Activated T-cell treated with anti-CD3 and anti-CD28 coated beads for 48 hours (primary cell): ENCODE measurements at places on chromosomes 11 and 22.

GRCh38 chr11:61697764-61698163, 17.6 kb downstream of the DAGLA start:
- no peak for DNase-seq

- DNase-seq: no peak
Observed at GRCh38 chr11:34284156-34284555, 73.7 kb downstream of the ABTB2 start.

DNA sequence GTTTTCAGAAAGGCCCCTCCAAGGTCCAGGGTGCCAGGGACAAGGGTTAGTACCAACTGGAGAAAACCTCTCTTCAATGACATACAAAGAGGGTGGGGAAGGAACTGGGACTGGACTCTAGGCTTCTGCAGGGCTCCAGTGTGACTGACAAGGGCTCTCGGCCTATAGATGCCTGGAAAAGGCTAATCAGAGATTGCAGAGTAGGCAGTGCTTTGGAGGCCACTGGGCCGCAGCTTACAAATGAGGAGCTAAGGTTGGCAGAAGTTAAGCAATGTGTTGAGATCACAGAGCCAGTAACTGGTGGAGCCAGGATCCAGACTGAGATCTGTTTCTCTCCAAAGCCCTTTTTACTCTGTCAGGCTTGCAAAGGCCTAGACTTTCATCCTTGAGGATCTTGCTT, 7.4 kb upstream of the DGKZ start:
- DNase-seq: no peak

GRCh38 chr22:19656541-19657251, 57.6 kb upstream of the SEPTIN5 start:
- DNase-seq: no peak

GRCh38 chr22:19497245-19497644, 17.5 kb downstream of the CDC45 start:
- no peak for DNase-seq

DNA sequence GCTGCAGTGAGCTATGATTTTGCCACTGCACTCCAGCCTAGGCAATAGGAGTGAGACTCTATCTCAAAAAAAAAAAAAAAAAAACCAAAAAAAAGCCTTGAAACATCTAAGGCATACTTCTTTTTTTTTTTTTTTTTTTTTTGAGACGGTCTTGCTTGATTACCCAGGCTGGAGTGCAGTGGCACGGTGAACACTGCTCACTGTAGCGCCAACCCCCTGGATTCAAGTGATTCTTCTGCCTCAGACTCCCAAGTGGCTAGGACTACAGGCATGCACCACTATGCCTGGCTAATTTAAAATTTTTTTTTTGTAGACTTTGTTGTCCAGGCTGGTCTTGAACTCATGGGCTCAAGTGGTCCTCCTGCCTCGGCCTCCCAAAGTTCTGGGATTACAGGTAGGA, 19.5 kb downstream of the ARFGAP3 start:
- DNase-seq: no peak

- DNase-seq: no peak
Observed at GRCh38 chr11:103906291-103906867, 130.1 kb upstream of the DDI1 start.

DNA sequence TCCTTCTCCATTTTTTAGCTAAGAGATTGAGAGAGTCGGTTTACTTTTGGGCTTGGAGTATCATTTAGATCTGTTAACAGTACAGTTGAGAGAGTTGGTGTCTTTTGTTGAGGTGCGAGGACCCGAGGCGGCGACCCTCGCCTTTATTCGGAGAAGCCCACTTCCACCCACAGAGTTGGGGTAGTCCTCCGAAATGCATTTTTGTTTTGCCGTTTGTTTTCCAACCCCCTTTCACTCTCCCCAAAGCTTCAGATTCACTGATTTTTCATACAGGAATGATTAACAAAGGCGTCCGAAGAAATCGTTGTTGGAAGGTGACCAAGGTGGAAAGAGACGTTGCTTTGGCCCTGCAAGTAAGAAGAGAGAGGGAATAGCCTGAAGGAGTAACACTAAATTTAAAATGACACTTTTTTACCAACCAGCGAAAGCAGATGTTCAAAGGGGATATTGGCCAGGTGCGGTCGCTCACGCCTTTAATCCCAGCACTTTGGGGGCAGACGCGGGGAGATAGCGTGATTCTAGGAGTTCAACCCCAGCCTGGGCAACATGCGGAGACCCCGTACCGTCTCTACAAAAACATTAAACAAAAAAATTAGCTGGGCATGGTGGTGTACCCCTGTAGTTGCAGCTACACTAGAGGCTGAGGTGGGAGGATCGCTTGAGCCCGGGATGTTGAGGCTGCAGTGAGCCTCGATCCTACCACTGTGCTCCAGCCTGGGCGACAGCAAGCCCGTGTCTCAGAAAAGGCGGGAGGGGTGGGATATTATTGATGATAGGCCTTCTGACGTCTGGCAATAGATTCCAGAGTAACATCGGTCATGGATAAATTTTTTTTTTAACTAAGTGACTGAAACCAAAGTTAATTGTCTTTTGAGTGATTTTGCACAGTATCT, 899 bp upstream of the RAB30 start:
- no peak for DNase-seq

DNA sequence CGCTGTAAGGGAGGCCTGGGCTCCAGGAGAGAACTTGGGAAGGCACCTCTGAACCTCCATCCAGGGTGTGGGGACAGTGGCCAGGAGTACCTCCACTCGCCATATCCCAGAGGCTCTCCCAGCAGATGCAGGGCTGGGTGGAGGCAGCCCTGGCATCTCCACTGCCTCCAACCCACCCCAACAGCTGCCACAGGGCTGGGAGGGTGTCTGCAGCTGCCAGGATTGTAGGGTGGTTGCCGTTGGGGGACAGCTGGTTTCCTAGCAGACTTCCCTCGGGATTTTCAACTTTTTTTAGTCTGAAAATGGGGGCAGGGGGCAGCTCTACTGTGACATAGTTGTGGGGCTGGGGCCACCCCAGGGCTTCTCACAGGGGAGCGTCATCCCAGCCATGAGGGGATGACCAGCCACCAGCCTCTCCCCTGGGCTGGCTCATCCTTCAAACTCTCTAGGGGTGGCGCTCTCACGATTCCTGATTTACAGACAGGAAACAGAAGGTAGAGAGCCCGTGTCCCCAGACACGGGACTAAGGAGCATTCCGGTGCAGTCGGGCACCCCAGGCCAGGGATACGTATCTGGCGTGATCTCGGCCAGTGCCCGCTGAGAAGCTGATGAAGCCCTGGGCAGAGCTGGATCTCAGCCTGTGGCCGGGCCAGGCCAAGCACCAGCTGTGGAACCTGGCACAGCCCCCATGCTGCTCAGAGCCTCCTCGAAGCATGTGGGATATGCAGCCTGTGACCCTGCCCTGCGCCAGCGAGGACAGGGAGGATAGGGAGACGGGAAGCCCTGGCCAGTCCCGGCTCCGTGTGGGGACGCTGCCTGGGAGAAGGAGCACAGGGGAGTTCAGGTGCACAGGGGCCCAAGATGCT, 9.9 kb downstream of the PRR5 start:
- no peak for DNase-seq

- DNase-seq: no peak
Observed at GRCh38 chr11:129277198-129277843, 85.2 kb upstream of the ARHGAP32 start.

GRCh38 chr22:44171561-44171960, 9.2 kb upstream of the PARVG start:
- DNase-seq: no peak

DNA sequence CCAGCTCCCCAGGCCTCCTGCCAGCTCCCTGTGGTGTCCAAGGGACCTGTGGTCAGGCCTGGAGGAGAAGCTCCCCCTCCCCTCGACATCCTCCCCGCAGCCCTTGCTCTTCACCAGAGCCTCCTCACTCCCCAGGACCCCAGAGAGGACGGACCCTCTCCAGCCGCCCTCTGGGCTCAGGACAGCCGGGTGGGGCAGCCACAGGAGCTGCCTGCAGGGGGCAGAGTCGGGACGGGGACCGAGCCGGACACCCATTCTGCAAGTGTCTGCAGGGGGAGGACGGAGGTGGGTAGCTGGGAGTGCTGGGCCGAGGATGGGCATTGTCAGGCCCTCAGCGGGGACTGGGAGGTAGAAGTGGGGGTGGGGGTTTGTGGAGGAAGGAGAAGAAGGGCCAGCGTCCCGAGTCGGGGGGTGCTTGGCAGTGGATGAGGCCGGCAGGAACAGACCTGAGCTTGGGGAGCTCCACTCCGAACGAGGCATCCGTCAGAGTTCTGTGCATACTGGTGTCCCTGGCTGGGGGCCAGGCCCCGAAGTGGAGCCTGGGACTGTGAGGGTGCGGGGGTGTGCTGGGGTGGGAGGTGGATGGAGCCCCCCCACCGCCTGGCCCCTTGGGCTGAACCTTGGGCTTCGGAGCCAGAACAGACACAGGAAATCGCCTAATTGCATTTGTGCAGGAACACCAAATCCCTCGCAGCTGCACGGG, 15.2 kb downstream of the PRR33 start:
- no peak for DNase-seq

DNA sequence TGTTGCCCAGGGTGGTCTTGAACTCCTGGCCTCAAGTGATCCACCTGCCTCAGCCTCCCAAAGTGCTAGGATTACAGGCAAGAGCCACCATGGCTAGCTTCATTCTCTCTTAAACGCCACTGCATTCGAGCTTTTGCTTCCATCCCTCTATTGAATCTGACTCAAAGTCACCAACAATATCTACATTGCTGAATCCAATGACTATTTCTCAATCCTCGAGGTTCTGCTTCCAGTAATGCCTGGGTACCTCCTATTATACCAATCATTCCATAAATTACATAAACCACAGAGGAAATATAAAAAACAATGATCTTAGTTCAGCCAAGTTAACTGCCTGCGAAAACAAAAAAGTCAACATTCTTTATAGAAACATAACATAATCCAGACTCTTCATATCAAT, 11.9 kb upstream of the NXF1 start:
- DNase-seq: no peak

GRCh38 chr11:33772870-33773269, 1.4 kb downstream of the FBXO3 start:
- DNase-seq: no peak

GRCh38 chr22:40703174-40703573, 23.9 kb downstream of the MCHR1 start:
- no peak for DNase-seq

- peak; percentile 9 for DNase-seq
Observed at GRCh38 chr22:42180349-42180842, 49.8 kb upstream of the CYP2D6 start.
